ENCODE measurements at places on chromosomes 11 and 22. TPM values are rescaled to one million over a fixed set of nuclear protein-coding genes. Genes with fewer than 3 reads are reported as not detected.

DNA sequence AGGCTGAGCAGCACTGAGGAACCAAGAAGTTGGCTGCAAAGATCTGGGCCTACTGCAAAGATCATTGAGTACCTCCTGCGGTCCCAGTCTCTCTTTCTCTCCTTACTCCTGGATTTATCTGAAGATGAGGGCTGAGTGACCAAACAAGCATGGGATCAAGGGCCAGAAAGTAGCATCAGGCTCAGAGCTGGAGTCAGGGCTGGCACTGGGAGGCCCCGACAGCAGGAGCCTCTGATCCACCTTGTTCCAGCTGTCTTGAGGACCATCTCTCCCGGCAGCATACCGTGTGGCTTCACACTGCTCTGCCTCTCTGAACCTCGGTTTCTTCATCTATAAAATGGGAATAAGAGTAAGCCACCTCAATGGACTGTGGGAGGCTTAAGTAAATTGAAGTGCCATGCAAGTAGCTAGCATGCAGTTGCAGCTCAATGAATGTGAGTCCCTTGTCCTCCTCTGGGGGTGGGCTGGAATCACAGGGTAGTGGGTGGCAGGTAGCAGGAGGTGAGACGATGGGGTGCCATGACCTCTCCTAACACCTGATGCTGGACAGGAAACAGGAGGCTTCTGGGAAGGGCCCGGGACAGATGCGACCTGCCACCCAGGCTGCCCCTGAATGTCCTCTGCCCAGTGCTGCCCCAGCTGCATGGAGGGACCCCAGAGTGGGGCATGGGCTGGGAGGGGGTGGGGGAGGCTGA lies 52.5 kb upstream of the PRDM11 start:
- H3K27me3 ChIP-seq = no peaks in the 10 kb centered on the region
- no peaks in the 10 kb centered on the region for H3K4me1 ChIP-seq
- no peak overlapping the region for H3K27ac ChIP-seq
- H3K36me3 ChIP-seq = no peaks in the 10 kb centered on the region
- DNase-seq = no peak

DNA sequence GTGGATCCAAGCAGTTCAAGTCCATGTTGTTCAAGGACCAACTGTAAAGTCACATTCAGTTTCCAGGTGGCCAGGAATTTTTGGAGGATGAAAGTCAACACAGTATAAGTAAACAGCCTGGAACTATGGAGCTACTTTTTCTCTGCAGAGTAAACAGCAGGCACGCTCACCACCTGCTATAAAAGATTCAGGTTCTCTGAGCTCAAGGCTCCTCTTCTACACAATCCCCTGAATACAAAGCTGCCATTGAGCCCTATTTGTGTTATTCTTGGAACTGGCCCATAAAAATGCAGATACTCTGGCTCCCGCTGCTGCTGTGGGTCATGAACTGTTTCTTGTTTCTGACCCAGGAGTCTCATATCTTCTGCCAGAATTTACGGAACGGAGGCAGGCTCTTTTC lies 56.9 kb upstream of the PRR5 start:
- H3K27me3 ChIP-seq = peaks cover 3% of the 10 kb centered on the region
- DNase-seq = no peak
- no peak overlapping the region for H3K27ac ChIP-seq

DNA sequence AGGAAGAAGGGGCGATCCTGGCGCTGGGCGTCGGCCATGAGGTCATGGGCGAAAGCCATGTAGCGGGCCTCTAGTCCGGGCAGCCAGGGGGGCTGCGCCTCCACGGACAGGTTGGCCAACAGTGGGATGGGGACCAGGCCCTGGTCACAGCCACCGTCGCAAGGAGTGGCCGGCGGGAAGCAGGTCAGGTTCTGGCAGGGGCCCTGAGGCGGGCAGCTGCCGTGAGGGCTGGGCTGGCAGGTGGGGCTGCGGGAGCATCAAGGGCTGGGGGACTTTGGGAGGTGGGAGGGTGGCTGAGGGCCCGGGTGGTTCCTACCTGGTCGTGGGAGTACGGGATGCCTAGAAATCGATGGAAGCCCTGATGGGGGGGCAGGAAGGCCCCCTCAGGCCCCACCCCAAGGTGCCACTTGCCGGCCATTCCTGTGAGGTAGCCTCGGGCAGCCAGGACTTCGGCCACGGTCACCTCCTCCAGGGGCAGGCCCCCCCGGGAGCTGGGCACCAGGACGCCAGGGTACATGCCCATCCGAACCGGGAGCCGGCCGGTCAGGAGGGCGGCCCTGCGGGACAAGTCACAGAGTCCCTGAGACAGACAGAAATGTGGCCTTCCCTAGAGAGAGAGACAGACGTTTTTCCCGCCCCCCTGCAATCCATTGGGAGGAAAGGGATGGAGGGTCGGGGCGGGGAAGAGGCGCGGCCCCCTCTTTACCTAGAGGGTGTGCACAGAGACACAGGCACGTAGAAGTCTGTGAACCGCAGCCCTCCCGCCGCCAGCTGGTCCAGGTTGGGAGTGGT lies 906 bp downstream of the ARSA start:
- peak overlapping the region; percentile 88 for H3K4me3 ChIP-seq
- H3K4me1 ChIP-seq = peaks cover 14% of the 10 kb centered on the region
- DNase-seq = no peak
- H3K36me3 ChIP-seq = no peaks in the 10 kb centered on the region

DNA sequence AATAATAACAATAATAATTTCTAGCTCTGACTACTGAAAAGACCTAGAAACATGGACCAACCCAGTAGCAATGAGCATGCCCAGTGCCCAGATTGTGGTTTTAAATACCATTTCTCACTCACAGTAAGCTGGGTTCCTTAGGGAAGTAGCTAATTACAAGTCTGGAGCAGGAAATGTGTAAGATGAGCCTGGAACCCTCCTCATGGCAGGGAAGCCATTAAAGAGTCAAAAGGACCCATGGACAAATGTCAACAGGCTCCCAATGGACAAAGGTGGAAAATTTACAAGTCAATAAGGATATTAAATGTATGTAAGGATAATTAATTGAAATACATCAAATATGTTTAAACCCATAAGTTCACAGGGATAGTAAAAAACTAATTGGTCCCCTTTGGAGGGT lies 10.6 kb upstream of the CSNK2A3 start:
- H3K27ac ChIP-seq = no peak overlapping the region
- no peaks in the 10 kb centered on the region for H3K4me1 ChIP-seq
- no peaks in the 10 kb centered on the region for H3K27me3 ChIP-seq
- no peak overlapping the region for H3K4me3 ChIP-seq

SNX32 gene
- polyA plus RNA-seq = 0.23 TPM

LDHA gene
- 75.8 TPM for polyA plus RNA-seq

OR52E8 gene
- polyA plus RNA-seq = not detected

GRCh38 chr11:35138943-35139721 lies at the start of gene CD44:
CD44 (plus strand) TSS chr11:35139171; CDS start chr11:35139304, 133 bp downstream.
- peaks cover 1% of the 10 kb centered on the region for H3K4me1 ChIP-seq
- DNase-seq = peak; percentile 77
- H3K4me3 ChIP-seq = peak within 1 kb of the TSS; percentile 49
- H3K27me3 ChIP-seq = no peaks in the 10 kb centered on the region

GRCh38 chr11:119744577-119744976 lies 15.6 kb upstream of the NECTIN1 start:
- H3K36me3 ChIP-seq = no peaks in the 10 kb centered on the region
- no peak overlapping the region for H3K27ac ChIP-seq
- no peak for DNase-seq
- peaks cover 10% of the 10 kb centered on the region for H3K4me1 ChIP-seq
- H3K4me3 ChIP-seq = no peak overlapping the region

DNA sequence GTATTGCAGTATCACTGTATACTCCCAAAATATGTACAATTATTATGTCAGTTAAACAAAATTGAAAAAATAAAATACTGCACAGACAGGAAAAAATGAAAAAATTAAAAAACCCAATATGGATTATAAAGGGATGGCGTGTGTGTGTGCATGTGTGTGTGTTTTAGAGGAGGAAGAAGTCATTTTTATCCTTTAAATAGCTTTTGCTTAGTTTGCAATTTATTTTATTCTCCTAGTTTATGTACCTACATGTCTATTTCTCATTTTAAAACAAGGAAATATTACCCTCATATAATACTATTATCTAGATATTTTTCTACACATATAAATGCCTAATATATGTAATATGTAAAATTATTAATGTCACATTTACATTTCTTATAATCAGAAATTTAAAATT lies 1144.3 kb downstream of the LRRC4C start:
- no peaks in the 10 kb centered on the region for H3K36me3 ChIP-seq
- no peaks in the 10 kb centered on the region for H3K4me1 ChIP-seq
- DNase-seq = no peak
- no peak overlapping the region for H3K27ac ChIP-seq
- H3K27me3 ChIP-seq = no peaks in the 10 kb centered on the region
- no peak overlapping the region for H3K4me3 ChIP-seq

DNA sequence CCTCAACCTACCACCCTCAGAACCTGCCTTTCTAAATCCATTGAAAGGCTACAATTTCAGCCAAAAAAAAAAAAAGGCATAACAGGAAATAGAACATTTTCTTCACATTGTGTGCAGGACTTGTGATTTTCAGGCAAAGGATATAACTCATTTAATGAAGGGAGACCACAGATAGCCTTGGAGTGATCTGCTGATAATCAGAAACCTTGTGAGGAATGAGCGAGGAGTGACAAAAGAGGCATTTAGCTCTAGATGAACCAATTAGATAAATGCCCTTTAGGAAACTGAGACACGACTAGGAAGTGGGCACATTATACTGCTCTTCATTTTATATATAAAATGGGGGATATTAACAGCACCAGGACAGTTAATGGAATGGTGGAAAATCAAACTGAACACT lies 216.5 kb upstream of the GRIA4 start:
- no peak overlapping the region for H3K4me3 ChIP-seq
- H3K27ac ChIP-seq = no peak overlapping the region
- no peaks in the 10 kb centered on the region for H3K36me3 ChIP-seq
- H3K4me1 ChIP-seq = no peaks in the 10 kb centered on the region
- no peak for DNase-seq
- no peaks in the 10 kb centered on the region for H3K27me3 ChIP-seq

KBTBD3 gene
- polyA plus RNA-seq = 3.9 TPM

GRCh38 chr11:36976741-36977140 lies 378.7 kb upstream of the RAG2 start:
- no peaks in the 10 kb centered on the region for H3K27me3 ChIP-seq
- H3K27ac ChIP-seq = no peak overlapping the region
- no peaks in the 10 kb centered on the region for H3K4me1 ChIP-seq

- H3K27me3 ChIP-seq = peaks cover 3% of the 10 kb centered on the region
- no peak overlapping the region for H3K27ac ChIP-seq
- no peak for DNase-seq
- no peaks in the 10 kb centered on the region for H3K4me1 ChIP-seq
- no peak overlapping the region for H3K4me3 ChIP-seq
These were observed 17.9 kb upstream of the TENM4 start for GRCh38 chr11:79458709-79459108.

- H3K4me1 ChIP-seq = no peaks in the 10 kb centered on the region
- H3K27me3 ChIP-seq = no peaks in the 10 kb centered on the region
- no peak overlapping the region for H3K27ac ChIP-seq
These were observed 48.5 kb upstream of the DDI1 start for GRCh38 chr11:103987629-103988594.

DNA sequence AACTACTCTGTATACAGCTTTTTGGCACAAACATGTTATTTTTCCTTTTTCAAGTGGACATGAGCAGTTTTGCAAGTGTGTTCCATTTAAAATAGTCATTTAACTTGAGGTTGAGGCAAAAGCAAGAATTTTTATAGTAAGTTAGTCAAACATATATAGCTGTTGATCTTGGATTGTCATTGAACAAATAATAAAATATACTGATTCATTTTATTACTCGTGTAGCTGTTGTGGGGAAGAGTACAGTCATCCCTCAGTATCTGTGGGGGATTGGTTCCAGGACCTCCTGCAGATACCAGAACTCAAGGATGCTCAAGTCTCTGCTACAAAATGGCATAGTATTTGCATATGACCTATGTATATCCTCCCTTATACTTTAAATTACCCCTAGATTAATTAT lies 45.3 kb downstream of the EXT2 start:
- H3K27me3 ChIP-seq = no peaks in the 10 kb centered on the region
- H3K4me1 ChIP-seq = no peaks in the 10 kb centered on the region
- no peak for DNase-seq
